C1 segment of cervical spinal cord (tissue), 14 donors: ENCODE measurements at places on chromosomes 1 and 21.

DNA sequence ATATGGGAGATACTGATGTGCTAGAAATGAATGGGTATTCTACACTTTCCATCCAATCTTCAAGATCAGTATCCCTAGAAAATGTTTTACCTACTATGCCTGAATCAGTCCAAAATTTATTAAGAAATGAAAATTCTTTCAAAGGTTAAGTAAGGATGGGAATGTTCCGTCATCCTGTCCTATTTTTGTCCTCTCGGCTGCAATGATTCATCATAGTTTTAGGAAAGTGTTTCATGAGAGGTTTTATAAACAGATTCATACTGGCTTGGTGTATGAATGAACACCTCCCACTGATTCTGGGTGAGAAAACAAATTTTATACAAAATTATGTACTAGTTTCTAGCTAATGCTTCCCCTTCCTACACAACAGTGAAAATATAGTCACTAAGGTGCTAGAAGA lies 504.6 kb upstream of the NR5A2 start:
- DNase-seq: no peak

DNA sequence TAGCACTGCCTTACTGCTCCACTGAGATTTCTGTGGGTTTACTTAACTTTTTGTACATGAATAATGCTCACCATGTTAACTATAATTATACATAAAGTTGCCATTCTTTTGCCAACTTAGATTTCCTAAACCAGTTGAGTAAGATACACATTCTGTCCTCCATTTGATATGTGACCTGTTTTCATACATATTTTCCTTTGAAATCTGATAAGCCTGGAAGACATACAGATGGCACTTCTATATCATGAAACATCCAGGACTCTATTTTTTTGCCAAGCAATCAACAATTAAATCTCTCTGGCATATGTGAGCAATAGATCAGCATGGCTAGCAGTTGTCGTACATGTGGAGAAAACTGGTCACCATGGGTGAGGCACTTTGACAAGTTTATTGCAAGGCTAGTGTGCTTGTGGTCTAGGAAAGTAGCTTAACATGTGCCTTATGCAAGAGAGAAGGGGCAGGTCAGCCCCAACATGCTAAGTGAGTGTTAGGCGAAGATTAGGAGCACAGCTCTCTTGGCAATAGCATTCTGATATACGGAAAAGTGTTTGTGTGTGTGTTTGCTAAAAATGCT lies 14.2 kb downstream of the PRRX1 start:
- DNase-seq: no peak

GRCh38 chr1:43560286-43560685 lies 29.6 kb downstream of the PTPRF start:
- DNase-seq: no peak

DNA sequence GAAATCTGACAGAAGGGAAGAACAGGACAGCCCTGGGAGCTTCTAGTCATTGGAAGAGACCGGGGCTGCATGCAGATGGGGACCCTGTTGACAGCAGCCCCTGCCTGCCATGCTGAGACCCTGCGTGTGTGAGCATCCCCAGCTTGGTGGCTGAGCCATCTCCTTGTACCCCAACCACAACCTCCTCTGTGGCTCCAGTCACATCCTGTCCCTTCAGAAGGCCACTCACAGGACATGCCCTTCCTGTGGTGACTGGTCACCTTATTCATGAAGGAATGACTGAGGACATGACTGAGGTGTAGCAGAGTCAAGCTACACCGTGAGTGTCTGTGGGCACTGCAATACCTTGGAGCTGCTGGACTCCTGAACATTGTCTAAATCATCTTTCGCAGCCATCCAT lies 141.8 kb upstream of the ERRFI1 start:
- DNase-seq: no peak

GRCh38 chr1:65001231-65001792 lies 35.0 kb upstream of the JAK1 start:
- DNase-seq: no peak

DNA sequence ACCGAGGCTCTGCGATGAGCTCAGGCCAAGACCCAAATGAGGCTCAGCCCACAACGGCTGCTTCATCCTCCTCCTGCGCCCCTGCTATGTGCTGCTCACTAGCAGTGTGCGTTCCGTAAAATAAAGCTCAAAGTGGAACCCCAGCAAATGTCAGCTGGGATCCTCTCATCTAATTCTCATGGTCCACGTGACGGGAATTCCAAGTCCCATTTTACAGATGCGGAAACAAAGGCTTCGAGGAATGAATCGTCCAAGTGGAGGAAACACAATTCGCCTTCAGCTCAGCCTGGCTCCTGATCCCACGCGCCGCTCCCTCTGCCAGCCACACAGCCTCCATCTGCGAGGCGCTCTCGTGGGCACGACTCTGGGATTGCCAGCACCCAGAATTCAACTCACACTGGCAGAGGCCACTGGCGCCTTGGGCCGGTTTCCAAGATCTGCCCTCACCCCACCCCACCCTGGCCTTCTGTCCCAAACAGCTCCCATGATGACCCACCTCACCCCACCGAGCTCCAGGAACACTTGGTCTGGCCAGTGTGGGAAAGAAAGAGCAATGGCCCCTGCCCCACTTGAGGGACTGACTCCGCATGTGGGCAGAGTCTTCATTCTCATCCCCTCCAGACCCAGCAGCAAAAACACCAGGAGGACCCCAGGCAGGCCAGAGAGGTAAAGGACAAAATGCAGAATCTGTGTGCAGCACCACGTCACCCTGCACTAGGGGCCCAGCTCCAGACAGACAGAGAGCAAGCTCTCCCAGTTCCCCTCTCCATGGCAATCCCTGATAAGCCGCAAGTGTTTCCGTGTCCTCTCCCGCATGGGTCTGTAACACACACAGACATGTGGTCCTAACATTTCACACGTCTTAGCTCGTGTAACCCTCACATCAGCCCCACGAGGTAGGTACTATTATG lies 10.5 kb downstream of the CASZ1 start:
- DNase-seq: no peak

DNA sequence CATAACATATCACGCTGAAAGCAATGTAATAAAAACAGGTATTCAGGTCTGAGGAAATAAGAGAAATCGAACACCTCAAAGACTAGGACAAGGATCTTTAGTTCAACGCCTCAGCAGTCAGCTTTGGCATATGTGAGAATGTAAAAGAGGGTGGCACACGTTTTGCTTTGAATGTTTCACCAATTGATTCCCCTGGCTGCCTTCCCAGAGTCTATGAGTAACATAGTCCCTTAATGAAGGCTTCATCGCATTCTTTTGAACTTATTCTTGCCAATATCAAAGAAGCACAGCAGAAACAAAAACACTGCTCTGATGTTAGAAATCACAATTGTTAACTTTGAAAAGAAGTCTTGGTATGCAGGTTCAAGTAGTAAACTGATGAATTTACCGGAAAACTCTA lies 764.8 kb downstream of the ADGRL2 start:
- DNase-seq: no peak

GRCh38 chr1:238898856-238899255 lies 487.5 kb upstream of the CHRM3 start:
- no peak for DNase-seq

GRCh38 chr1:23470282-23471070 lies 13.5 kb downstream of the ASAP3 start:
- peak; percentile 43 for DNase-seq

- DNase-seq: no peak
These were observed 34.9 kb upstream of the TMEM52 start for GRCh38 chr1:1954015-1954414.

DNA sequence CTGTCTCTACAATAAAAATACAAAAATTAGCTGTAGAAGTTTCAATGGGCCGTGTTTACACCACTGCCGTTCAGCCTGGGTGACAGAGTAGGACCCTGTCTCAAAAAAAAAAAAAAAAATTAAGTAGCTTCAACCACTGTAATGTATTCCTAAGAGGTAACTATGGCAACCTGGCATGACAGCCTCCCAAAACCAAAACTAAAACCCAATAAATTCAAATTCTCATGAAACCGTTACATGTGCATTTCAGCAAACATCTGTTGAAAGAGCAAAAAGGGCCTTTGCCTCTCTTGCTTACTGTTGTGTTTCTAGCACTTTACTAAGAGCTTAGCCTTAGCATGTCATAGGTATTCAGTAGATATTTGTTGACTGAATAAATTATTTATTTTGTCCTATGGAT lies 33.5 kb downstream of the ODR4 start:
- DNase-seq: no peak

DNA sequence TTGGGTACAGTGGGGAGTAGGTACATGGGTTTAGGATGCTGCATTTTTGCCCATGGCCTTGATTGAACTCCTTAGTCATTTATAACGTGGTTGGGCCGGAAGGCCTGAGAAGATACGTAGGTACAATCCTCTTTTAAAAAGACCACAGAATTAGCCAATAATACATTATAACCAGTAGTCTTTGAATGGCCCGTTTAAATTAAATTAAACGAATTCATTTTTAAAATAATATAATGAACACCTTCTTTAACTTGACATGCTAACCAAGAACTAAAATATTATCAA lies 20.1 kb upstream of the ADAR start:
- no peak for DNase-seq

GRCh38 chr1:161440312-161440894 lies 64.9 kb upstream of the FCGR2A start:
- no peak for DNase-seq

DNA sequence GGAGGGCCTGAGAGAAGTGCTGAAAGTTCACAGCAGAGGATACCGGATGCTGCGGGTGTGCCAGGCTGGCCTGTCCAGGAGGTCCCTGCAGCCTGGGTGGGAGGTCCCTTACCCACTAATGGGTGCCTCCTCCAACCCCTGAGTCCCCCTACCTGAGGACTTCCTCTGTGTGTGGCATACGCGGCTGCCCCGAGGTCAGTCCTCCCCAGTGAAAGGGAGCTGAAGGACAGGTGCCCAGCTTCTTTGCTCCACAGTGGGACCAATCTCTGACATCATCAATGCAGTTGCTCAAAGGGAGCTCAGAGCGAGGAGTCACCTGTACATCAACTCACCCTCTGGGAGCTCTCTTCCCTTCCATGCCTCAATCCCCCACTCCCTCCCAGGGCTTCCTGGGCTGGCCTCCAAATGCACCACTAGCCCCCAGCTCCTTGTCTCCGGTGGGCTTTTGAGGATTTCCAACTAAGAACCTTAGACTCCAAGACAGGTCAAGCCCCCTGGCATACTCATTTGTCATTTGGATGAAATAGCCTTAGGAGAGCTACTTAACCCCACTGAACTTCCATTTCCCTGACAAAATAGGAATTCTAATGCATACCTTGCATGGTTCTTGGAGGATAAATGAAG lies 53.9 kb downstream of the PDE9A start:
- DNase-seq: no peak

DNA sequence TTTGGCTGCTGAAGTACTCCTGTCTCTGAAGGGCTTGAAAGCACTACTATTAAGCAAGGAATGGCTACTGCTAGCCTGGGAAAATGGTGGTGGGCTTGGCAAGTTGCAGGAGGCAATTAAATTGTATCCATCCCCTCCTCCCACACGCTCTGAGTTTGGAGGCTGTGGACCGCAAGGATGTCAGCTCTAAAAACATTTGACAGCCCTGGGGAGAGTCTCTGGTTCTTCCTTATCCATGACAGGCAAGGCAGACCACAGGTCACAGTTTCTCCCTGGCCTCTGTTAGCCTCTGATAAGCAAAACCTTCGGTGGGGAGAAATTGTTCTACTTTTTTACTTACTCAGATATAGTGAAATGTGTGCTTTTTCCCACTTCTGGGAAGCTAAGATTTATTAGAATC lies 46.6 kb downstream of the S1PR1 start:
- no peak for DNase-seq

GRCh38 chr1:29948581-29948980 lies 712.3 kb downstream of the PTPRU start:
- no peak for DNase-seq

DNA sequence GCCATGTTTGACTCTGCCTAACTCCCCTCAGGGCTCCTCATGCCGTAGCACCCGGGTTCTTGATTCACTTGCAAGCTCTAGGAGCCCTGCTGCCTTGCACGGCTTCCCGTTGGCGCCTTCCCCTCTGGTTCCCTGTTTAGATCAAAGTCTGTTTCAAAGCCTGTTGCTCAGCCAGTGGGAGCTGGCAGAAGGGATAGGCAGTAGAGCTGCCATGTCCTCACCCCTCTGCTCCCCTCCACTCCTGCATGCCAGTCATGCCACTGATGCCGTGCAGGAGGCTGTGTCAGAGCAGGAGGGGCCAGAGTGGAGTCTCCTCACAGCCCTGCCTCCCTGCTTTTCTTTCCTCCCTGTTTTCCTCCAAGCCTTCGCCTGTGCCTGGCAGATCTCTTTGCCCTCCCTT lies 26.5 kb downstream of the HMGCS2 start:
- peak; percentile 21 for DNase-seq

- no peak for DNase-seq
These were observed 318.9 kb downstream of the FAM72C start for GRCh38 chr1:143652744-143653428.

DNA sequence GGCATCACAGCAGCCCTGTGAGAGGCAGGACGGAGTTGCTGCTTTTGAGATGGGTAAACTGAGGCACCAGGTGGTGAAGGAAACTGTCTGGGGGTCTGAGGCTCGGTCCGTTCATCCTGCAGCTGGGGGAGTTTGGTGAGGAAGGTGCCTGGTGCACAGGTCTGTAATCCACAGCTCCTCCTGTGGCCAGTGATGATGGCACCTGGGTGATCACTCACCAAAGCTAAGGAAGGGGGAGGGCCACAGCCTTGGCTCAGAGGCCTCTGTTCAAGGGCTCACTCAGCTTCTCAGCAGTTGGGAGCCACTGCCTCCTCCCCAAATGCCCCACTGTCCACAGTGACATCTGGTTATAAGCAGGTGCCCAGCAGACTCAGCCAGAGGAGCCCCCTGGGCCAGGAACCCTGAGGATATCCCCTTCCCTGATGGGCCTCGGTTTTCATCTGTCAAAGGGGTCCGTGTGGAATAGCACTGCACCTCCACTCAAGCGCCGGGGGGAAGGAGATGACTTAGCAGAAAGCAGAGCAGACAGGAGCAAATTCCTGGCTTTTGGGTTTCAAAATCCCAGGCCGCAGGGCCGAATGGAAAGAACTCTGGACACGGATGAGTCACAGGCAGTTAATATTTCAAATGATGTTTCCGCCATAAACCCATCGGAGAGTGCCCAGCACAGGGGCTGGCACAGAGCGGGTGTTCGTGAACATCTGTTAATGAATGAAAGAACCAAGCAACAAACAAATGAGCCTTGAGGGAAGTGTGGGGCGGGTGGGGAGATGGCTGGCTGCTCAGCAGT lies 82.8 kb downstream of the DMRTB1 start:
- DNase-seq: no peak

DNA sequence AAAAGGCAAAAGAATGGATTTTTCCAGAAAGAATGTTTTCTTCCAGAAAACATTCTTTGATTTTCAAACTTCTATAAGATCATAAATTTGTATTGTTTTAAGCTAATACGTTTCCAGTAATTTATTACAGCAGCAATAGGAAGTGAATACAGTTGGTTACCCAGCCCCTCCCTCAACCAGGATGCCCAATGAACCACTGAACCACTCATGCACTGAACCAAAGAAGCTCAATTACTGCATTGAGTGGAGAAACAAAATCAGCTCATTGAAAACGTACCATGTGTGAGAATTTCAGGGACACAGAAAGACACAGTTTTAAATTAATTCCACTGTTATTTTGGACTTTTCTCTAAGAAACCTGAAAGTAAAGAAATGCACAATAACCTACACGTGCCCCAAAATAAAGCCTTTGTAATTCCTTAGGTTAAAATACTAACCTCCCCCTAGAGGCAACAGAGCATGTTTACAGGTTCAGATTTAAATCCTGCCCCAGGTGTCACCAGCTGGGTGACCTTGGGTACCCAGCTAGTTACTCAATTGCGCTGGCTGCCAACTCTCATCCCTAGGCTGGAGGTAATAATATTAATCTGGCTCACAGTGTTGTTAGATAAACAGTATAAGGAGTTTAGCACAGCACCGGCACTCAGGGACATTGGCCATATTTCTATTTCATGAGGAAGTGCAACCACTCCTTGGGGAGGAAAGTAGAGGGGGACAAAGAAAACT lies 111.7 kb downstream of the NMNAT2 start:
- no peak for DNase-seq
